Epithelial cell of prostate (primary cell): ENCODE measurements at places on chromosomes 1 and 21.

DNA sequence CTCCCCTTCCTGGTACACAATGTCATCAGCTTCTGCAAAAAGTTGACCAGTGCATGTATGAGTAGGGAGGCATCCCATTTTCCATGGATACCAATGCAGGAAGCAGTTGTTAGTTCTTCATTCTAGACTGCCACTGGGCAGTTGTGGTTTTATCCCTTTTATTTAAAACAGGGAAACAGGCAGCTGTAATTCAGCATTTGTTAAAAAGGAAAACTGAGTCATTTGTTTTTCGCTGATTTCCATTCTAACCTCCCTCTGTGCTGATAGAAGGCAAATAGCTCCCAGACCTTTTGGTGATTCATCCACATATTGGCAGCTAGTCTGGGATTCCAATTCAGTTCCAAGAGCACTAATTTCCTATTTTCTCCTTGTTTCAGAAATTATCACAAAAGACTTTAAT lies 21.1 kb upstream of the ABCA4 start:
- DNase-seq: no peak

GRCh38 chr1:205285381-205286101 lies 36.0 kb downstream of the NUAK2 start:
- no peak for DNase-seq

GRCh38 chr21:43574741-43575472 lies 84.4 kb downstream of the HSF2BP start:
- DNase-seq: no peak

- peak; percentile 16 for DNase-seq
Measured at GRCh38 chr1:22275626-22276395, 132.9 kb upstream of the WNT4 start.

DNA sequence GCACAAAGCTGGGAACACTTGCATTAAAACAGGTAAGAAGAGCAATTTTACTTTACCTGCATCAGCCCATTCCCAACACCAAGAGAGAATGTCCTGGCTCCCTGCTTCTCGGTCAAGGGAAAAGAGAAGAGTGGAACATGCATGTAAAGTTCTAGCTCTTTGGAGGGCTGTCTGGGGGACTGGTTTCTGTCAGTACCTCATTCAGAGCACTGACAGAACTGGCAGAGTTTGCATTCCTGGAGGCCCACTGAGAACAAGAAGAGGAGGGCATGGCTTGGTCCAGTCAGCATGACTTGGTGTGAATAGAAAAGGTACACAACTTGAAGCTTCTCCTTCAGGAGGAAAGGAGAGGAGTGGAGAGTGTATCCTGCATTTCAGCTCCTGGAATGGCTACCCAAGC lies 83.9 kb downstream of the LRRC7 start:
- no peak for DNase-seq

DNA sequence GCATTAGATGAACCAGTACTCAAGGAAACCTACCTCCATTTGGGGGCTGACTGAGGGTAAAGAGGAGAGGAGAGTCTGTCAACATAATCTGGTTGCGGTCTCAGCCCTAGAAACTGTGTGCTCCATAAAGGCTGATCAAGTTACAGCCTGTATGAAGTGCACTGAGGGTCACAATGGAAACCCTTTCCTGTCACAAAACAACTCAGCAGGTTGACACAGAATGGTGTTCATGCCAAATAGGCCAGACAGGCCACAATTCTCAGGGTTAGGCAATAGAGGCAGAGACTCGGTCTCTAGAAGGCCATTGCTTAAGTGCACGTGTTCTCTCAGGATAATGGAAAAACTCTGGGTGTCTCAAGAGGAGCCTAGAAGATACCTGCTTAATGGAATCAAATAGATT lies 4.1 kb upstream of the ANKRD35 start:
- no peak for DNase-seq

- peak; percentile 24 for DNase-seq
Measured at GRCh38 chr21:17802572-17802971, 16.6 kb downstream of the C21orf91 start.

GRCh38 chr1:12552951-12553921 lies 64.8 kb downstream of the DHRS3 start:
- no peak for DNase-seq

DNA sequence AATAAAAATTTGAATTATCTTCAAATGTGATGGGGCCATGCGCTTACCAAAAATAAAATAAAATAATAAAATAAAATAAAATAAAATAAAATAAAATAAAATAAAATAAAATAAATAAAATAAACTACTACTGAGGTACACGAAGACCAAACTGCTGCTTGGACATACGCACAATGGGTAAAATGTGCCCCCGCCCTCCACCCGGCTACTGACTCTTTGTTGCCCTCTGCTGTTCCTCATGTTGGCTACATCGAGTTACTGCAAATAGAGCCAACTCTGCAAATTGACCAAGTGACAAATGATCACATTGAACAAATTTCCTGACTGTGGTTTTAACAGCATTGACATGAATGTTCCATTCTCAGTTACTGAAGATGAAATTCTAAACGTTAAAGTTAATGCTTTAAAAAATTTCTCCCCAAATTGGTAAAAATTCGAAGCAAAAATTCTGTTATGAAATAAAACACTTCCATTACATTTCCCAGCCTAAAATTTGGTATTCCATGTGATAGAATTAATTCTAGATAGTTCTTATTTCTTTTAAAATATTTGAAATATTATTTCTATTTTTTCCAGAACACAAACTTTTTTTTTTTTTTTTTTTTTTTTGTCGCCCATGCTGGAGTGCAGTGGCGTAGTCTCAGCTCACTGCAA lies 18.8 kb upstream of the MAP1LC3C start:
- no peak for DNase-seq

GRCh38 chr1:234990874-234991801 lies 137.5 kb downstream of the TOMM20 start:
- no peak for DNase-seq

DNA sequence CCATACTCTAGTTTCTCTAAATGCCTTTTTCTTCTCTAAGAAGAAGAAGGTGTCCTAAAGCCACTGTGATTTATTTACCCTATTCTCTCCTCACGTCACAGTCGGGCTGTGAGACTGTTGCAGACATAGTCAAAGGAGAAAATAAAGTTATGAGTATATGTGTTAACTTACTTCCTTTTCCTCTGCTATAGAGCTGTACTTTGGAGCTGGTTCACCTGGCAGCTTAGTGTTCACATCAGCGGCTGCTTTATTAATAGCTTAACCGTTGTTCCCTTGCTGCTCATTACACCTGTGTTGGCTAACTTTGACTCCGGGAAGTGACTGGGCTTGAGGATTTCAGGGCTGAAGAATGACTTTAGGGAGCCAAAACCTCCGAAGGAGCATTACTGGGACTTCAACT lies 3.6 kb downstream of the PFKFB2 start:
- DNase-seq: no peak

GRCh38 chr21:46173573-46173972 lies 10.7 kb downstream of the SPATC1L start:
- DNase-seq: no peak

DNA sequence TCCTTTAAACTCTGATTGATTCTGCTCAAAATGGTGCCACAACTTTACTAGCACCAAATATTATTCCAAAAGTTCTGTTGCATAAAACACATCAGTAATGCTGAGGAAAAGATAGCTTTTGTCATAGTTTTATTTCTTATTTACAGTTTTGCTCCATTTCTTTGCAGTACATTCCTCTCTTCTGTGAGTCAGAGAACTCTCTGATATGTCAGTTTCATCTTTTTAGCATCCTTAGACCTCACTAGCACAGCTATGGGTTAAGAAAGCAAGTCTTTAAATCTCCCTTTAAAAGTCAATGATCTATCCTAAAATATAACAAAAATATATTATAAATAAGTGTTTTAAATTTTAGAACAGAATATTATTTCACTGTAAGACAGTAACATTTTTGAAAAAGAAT lies 356.6 kb upstream of the SNX7 start:
- DNase-seq: no peak

- DNase-seq: no peak
Measured at GRCh38 chr1:110495926-110496600, 22.9 kb downstream of the KCNA10 start.

GRCh38 chr1:221742555-221743415 lies 896 bp upstream of the DUSP10 start:
- peak; percentile 52 for DNase-seq

GRCh38 chr1:197017558-197018146 lies 40.3 kb downstream of the CFHR5 start:
- no peak for DNase-seq

- no peak for DNase-seq
Measured at GRCh38 chr1:187877220-187877619, 1048.5 kb downstream of the PLA2G4A start.

GRCh38 chr21:42081931-42082381 lies 10.8 kb downstream of the UMODL1 start:
- DNase-seq: no peak

- no peak for DNase-seq
Measured at GRCh38 chr1:111281411-111281810, 9.2 kb upstream of the CHIA start.

GRCh38 chr1:67761730-67762129 lies 71.5 kb downstream of the GNG12 start:
- no peak for DNase-seq

DNA sequence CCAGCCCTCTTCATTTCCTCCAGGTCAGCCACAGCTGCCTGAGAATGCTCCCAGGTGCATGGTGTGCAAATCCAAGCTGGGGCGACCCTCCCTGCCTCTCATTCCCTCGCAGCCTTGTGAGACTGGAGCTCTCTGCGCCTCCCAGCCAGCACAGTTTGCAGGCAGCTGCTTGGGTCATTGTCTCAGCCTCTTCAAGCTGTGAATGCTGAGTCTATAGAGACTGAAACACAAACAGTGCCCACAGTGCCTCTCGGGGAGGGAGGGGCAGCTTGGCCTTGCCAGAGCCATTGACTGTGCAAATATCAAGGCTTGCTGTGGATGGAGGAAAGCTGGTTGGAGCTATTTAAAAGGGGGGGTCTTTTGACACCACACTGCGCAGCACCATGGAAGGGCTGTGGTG lies 10.6 kb downstream of the PLXNA2 start:
- no peak for DNase-seq

GRCh38 chr1:83034851-83035250 lies 964.1 kb downstream of the TTLL7 start:
- DNase-seq: no peak

- DNase-seq: no peak
Measured at GRCh38 chr1:39509360-39510009, 18.0 kb downstream of the BMP8A start.

DNA sequence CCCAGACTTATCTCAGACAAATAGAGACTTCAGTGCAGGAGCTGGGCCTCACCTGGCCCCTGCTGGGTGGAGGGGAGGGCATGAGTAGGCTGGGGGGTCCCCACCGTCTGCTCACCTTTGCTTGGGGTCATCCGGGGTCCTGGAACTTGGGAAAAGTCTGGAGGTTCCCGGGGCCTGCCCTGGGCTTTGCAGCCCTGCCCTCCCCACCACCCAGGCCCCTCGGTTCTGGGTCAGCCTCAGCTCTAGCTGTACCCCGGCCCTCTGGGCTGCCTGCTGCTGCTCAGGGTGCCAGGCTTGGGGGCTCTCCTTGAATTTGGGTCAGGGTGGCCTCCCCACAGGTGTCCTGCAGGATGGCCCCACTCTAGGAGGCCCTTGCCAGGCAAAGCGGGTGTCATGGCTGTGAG lies 2.4 kb upstream of the TMEM52 start:
- DNase-seq: no peak

DNA sequence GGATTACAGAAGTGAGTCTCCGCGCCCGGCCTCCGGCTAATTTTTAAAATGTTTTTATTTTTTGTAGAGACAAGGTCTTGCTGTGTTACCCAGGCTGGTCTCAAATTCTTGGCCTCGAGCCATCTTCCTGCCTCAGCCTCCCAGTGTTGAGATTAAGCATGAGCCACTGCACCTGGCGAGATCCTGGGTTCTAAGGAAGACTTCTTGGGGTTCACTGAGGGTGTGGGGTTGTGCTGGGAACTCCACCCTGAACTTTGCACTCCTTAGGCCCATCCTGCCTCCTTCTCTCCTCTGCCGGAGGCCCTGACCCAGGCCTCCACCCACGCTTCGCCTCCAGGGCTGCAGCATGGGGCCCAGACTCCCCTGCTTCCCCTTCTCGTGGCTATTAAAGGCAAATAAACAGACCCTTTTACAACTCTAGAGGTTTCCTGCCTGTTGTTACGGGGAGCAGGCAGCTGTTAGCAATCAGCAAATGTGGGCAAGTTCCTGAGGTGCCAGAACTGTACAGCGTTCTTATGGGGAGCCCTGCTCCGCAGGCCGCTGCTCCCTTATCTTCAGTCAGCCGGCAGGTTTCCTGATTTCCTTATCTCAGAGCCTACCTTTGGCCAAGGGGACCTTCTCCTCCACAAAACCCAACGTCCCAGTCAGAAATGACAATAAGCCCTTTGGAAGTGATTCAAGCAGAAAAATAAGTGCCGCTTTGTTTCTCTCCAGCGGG lies 41.0 kb upstream of the LIN9 start:
- DNase-seq: no peak

GRCh38 chr1:230979389-230979716 lies 459 bp downstream of the ARV1 start:
- no peak for DNase-seq
